GM04504 (cell line): ENCODE measurements at places on chromosomes 1 and 21.

DNA sequence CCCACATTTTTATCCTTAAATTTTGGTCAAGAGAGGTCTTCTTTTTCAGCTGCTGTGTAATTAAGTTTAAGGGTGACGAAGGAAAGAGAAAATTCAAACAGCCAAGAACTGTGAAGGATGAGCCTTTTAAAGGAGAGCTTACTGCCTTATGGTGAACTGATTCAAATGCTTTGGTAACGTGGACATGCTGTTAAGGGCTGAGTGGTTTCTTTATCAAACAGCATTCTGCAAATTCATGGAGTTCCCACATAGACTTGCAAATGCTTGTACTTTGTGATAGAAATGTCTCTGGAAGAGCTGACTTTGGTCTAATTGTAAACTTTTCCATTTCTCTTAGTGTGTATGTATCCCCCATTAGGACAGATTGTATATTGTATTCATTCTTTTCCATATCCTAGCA lies 93.8 kb downstream of the CHD1L start:
- DNase-seq: no peak

- no peak for DNase-seq
Measured at GRCh38 chr1:92655197-92655801, 129.6 kb downstream of the EVI5 start.

- DNase-seq: no peak
Measured at GRCh38 chr1:186491336-186491735, 30.4 kb upstream of the PDC start.

GRCh38 chr21:29524055-29524454 lies 225.3 kb downstream of the BACH1 start:
- no peak for DNase-seq

GRCh38 chr1:233647073-233647472 lies 33.2 kb downstream of the KCNK1 start:
- DNase-seq: peak; percentile 43

DNA sequence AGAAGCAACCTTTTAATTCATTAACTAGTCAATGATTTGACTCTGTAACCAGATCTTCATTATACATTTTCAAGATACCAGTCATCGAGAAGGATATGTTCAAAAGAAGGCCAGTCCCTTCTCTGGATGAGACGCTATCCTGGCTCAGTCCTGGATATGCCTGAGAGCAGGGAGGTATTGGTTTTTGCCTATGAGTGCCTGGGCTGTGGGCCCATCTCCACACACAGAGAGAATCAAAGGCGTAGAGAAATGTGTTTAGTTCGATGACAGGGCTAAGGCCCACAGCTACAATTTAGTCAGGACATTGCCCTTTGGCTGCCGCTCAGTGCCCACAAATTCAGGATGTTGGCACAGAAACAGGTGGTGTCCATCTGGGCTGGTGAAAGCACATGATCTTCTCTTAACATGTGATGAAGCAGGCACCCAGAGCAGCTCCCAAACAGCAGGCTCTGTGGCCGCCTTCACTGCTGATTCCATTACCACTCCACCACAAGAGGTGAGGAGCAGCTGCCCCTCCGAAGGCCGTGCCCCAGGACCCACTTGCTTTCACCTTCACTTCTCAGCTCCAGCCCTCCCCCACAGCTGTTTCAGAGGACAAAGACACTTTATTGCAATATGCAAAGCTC lies 24.7 kb downstream of the ACKR1 start:
- peak; percentile 14 for DNase-seq

DNA sequence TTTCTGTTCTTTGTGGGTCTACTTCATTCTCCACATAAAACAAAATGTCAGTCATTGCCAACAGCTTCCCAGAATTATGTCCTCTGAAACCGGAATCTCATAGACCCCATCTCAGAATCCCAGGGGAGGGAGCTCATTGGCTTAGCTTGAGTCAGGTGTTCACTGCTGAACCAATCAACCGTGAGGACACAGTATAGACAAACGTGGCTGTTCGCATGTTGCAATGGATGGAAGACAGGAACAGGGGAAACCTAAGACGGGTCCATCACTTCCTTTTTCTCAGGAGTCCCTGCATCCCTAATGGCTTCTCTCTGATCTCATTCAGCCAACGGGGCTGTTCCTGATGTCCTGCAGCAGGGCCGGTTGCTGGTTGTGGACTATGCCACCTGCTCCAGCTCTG lies 9.1 kb downstream of the CELA2A start:
- DNase-seq: no peak

- no peak for DNase-seq
Measured at GRCh38 chr21:38800924-38801744, 4.6 kb upstream of the ETS2 start.

GRCh38 chr1:166888373-166889111 lies 12.5 kb upstream of the TADA1 start:
- DNase-seq: no peak

GRCh38 chr1:187961895-187962294 lies 1133.1 kb downstream of the PLA2G4A start:
- no peak for DNase-seq

DNA sequence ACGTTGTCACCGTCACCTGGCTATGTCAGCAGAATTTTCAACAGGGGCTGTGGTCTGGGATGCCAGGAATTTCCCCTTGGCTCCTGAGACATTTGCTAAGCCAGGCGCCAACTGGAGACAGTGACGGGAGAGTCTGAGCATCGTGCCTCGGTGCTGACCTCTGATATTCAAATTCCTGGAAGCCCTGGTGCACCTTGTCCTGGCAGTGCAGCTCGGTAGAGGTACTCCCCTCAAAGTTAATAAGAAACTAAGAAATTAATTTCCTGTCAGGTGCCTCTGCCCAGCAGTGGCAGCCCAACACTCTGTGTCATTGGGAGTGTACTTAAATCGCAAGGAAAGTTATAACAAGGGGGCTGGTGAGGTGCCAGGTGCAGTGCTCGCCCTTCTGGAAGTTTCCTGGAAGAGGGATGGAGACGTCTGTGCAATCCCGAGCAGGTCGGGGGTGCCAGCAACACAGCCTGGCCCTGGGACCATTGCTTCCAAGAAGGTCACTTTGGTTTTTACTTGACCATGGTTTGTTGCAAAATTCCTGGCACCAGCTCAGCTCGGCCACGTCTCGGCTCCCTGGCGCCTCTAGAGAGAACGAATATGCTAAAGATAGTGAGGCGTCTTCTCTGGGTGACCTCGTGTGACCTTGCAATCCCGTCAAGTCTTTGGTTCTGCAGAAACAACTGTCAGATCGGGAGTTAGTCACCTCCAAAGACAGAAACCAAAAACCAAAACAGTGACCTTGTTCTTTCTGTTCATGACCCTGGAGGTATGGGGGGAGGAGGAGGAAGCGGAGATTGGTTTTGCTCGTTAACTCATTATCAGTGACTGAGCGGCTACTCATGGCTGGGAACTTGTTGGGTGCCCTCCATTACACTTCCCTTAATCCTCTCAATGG lies 149.5 kb upstream of the VAMP3 start:
- no peak for DNase-seq

DNA sequence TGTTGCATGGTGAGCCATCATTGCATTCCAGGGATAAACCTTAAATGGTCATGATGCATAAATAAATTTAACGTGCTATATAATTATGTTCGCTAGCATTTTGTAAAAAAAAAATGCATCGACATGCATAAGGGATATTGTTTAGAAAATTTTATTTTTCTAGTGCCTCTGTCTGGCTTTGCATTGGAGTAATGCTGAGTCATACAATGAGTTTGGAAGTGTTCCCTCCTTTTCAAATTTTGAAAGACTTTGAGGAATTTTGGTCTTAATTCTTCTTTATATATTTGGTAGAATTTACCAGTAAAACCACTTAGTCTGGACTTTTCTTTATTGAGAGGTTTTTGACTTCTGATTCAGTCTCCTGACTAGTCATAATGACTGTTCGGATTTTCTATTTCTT lies 4.9 kb downstream of the MNDA start:
- no peak for DNase-seq

GRCh38 chr1:171784784-171785183 lies 3.3 kb downstream of the METTL13 start:
- DNase-seq: no peak

- DNase-seq: peak; percentile 22
Measured at GRCh38 chr1:110615548-110616130, 9.5 kb upstream of the KCNA2 start.

- no peak for DNase-seq
Measured at GRCh38 chr1:26166719-26167281, 2.0 kb downstream of the C1orf232 start.
